ENCODE measurements at places on chromosomes 4 and X.

DNA sequence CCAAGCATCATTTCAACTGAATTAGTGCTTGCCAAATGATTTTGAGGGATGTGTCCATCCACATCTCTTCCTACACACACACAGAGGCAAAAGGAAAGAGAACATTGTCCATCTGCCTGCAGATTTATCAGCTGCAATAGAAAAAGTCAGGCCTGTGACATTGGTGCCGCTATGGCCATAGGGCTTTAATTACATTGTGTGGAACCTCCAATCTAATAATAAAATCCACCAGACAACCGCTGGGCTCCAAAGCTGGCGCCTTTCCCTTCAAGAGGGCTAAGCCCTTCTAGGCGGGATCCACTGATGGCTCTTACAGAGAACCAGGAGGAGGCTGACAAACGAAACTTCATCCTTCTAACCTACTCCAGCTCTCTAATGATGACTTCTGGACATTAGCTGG is 60.6 kb downstream of the PHOX2B start:
- DNase-seq, result no peak

DNA sequence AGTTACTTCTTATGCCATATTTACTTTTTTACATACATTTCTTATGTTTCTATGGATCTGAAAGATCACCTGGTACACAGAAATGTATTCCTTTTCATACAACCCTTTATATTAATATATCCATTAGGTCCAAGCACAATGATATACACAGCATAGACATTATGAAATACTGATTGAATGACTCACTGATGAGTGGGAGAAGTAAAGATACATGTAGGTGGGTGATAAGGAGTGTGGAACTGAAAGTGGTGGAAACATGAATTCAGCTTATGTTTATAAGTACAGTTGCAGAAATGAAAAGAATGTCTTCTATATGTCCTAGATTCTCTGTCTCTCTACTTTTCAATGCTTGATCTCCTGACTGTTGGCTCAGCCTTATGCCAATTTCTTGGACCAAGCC is 87.9 kb downstream of the YIPF7 start:
- DNase-seq, result no peak

- DNase-seq, result no peak
Measured at GRCh38 chrX:38896724-38897298, 95.6 kb downstream of the MID1IP1 start.

DNA sequence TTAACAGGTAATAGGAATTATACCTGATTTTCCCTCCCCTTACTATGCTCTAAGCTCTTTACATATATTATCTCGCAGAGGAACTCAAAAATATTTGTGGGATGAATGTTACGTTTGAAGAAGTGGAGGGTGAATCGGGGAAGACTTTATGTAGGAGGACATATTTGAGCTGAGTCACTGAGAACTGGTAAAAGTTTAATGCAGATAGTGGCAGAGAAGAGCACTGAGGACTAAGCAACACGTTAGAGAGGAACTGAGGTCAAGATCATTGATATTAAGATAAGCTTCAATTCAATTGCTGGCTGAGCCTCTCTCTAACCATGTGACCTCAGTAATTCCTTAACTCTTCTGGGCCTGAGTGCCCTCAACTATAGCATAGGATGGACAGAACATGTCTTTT is 26.4 kb upstream of the ELOVL6 start:
- no peak for DNase-seq

- DNase-seq, result no peak
Measured at GRCh38 chr4:24772061-24772705, 23.2 kb upstream of the SOD3 start.

DNA sequence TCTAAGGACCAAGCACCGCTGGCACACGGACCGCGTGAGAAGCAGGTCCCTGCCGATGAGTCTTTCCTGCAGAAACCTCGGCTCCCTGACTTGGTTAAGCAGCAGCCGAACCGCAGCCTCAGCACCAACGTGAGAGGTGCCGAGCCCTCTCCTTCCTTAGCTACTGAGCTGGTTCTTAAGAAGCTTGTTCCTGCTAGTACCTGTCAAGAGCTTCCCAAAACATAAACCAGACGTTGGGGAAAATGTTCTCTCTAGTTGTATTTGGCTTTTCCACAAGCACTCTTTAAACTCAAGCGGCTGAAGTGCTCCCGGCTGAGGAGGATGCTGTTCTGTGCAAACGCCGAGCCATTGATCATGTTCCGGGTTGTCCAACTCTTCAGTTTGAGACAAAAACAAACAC is 29.3 kb upstream of the TLR3 start:
- no peak for DNase-seq

- DNase-seq, result no peak
Measured at GRCh38 chr4:142697320-142697719, 148.8 kb downstream of the INPP4B start.

- DNase-seq, result no peak
Measured at GRCh38 chr4:7151668-7152227, 40.6 kb upstream of the SORCS2 start.

GRCh38 chr4:26896636-26897035 is 36.0 kb downstream of the STIM2 start:
- DNase-seq, result no peak

DNA sequence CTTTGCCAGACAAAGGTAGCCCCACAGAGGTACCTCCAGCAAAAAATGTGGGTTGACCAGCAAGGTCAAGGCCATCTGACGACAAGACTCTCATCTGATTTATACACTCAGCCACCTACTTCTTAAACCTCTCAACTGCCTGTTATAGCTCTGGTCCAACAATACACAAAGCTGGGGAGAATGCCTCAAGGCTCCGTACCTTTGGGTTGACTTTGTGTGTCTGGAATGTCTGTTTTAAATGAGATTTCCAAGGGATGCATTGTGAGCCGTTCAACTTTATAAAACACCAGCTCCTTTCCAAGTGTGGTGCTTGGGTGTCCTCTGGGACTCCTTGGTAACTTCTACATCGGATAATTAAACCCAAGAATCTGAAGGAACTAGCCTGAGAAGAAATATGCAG is 167.0 kb upstream of the RPL34 start:
- no peak for DNase-seq

- no peak for DNase-seq
Measured at GRCh38 chrX:84363051-84363450, 139.2 kb downstream of the HDX start.

GRCh38 chr4:47747211-47747610 is 90.7 kb downstream of the CORIN start:
- DNase-seq, result no peak

GRCh38 chrX:136204571-136204970 is 46.6 kb downstream of the MAP7D3 start:
- DNase-seq, result no peak

GRCh38 chr4:183636503-183636902 is 22.5 kb downstream of the RWDD4 start:
- no peak for DNase-seq

DNA sequence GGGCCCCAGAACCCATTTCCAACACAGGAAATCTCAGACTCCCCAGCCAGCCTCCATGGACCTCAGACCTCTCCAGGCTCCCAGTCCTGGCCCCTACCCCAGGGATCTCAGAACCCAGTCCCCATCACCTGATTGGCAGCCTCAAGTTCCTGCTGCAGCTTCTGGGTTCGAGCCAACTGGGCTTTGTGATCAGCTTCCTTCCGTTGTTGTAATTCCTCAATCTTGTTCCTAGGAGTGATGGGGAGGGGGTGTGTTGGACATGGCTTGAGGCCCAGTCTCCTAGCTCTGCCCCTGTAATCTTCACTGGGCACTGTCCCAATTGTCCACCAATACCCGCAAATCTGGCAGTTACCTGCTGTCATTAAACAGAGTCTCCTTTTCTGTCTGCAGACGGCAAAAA is 12.6 kb downstream of the GRIPAP1 start:
- no peak for DNase-seq

- no peak for DNase-seq
Measured at GRCh38 chrX:68121371-68121770, 311.9 kb downstream of the OPHN1 start.

DNA sequence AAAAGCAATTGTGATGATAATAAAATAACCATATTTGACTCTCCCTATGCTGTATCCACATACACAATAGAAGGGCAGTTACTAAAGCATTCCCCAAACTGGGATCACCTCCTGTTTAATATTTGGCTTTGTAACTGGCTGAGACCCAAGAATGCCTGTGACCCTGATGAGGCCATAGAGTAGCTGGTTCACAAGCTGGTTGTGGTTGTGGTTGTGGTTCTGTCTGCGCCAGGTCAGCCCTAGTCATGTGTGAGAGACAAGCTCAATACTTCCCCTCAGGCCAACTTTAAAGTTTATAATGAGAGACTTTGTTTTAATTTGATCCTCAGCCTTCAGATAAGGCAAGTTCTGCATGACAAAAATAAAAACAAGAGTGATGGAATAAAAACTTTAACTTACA is 209.9 kb downstream of the PARM1 start:
- no peak for DNase-seq

GRCh38 chr4:14338585-14339265 is 663.6 kb upstream of the CPEB2 start:
- no peak for DNase-seq

- no peak for DNase-seq
Measured at GRCh38 chrX:10482708-10483107, 137.7 kb downstream of the MID1 start.

GRCh38 chr4:42398171-42398870 is 1.0 kb downstream of the SHISA3 start:
- no peak for DNase-seq

DNA sequence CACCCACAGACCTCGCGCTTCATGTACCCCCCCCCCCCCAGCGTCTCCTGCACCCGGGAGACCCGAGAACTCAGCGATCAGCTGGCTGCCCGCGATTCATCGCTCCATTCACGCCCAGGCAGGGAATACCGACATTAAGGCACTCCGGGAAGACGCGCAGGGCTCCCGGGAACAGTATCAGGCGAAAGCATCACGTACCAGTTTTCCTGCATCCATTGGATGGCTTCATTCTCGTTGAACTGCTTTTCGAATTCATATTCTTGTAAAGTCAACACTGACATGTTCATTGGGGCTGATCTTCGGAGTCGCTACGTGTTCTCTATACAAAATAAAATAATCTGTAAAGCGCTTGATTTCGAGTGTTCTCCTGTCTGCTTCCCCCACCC is 373 bp downstream of the ELOVL6 start:
- no peak for DNase-seq

DNA sequence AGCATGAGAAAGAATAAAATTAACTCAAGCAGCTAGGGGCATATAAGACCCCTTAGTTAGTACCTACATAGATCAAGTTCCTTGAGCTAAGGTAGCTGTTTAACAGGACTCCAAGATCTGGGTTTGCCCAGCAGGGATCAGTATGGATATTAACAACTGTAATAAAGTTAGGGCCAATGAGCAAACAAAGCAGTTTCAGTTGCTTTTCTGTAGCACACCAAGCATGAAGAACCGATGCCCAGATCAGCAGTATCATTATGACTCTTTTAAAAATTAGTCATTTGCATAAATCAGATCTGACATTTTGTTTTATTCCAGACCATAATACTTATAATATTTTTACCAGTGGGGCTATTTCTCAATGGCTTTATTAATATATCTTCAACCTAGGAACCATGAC is 80.9 kb downstream of the C4orf33 start:
- DNase-seq, result no peak

- no peak for DNase-seq
Measured at GRCh38 chrX:46328133-46328532, 217.1 kb downstream of the ZNF674 start.

DNA sequence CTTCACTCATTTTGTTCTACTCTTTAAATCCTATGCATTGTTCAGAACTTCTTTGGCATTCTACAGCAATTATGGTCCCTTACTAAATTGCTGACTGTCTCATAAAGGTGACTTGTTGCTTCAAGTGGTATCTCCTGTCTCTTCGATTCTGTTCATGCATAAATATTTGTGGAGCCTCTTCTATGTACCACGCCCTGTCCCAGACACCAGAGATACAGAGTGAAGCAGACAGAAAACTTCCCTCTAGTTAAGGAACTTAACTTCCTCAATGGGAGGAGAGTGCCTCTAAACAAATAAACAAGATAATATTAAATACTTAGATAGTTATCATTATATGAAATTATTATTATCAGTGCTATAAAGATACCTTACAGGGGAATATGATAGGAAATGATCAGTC is 235.7 kb downstream of the FRAS1 start:
- no peak for DNase-seq

DNA sequence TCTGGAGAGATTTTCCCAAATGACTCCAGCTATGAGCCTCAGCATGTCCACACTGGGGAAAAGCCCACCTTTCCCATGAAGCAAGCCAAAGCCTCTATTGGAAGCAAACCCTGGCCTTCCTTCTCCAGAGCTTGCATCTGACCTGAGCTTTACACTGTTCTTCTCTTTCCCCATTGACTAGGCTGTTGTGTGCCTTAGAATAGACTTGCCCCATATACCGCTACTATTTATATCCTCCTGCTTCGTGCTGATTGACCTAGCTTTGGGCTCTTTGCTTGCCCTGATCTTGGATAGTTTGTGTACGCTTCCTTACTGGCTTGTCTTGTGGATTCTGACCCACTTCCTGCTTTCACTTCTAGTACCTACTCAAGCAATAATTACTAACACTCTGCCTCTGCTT is 30.9 kb downstream of the FAM9B start:
- DNase-seq, result no peak

DNA sequence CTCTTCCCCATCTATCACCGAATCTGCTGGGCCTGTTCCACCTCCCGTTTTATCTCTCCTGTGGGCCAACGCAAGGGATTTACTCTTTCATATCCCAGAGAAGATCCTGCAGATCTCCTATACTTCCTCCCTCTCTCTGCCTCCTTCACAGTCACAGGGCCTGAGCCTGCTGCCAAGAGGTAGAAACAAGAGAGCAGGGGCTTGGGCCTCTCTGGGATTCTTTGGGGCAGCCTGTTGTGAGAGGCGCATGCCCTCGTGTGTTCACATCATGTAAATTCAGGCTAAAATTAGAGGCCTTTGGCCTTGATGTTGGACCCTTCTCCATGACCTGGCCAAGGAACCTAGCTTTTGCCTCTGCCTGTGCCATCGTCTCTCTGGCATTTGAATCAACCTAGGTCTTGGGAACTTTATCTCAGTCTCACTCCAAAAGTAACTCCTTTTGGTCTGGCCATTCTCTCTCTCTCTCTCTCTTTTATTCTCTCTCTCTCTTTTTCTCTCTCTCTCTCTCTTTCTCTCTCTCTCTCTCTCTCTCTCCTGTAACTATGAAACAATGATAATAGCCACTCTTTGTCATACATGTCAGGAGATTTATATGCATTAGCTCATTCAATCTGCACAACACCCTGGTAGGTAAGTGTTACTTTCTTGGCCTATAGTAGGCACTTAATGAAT is 20.0 kb upstream of the EFNB1 start:
- no peak for DNase-seq

Data from stimulated activated CD8-positive, alpha-beta memory T cell treated with anti-CD3 and anti-CD28 coated beads, Interleukin-15, amount 100 ng/mL, for 4 hours (primary cell).